ENCODE measurements at places on chromosomes 7 and 10.

GRCh38 chr10:26215396-26215934 is 1.1 kb upstream of the GAD2 start:
- DNase-seq = no peak

GRCh38 chr10:17729630-17730029 is 22.4 kb upstream of the TMEM236 start:
- peak; percentile 41 for DNase-seq

DNA sequence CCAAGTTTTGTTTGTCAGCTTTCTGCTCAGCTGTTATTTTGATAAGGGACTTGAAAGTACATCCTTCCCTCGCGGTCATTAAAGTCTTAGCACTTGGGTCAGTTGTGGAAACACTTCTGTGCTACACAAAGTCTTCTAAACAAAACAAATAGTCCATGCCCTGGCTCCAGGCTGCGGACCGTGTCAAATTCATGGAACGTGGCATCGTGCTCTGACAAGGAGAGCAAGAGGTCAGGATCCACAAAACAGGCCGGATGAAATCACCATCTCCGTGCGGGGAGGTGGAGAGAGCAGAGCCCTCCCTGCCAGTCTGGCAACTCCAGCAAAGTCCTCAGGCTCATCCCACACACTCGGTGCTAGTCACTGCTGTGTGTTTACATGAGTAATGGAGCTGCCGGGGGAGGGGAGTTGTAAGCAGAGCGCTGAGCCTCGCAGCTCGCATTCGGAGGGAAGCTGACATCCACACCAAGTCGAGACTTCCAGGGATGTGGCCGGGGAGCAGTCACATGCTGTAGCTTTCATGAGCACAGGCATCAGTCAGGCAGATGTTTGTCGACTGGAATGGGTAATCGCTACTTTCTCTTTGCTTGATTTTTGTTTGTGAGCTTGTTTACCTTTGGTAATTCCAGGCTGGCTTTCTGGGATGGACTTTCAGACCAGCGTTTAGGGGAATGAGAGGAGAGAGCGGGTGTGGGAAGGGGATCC is 147.6 kb downstream of the ARID5B start:
- DNase-seq = peak; percentile 98

GRCh38 chr7:6123843-6124242 is 92.7 kb downstream of the ANKRD61 start:
- DNase-seq = no peak

GRCh38 chr10:6478722-6479121 is 101.4 kb downstream of the PRKCQ start:
- no peak for DNase-seq

DNA sequence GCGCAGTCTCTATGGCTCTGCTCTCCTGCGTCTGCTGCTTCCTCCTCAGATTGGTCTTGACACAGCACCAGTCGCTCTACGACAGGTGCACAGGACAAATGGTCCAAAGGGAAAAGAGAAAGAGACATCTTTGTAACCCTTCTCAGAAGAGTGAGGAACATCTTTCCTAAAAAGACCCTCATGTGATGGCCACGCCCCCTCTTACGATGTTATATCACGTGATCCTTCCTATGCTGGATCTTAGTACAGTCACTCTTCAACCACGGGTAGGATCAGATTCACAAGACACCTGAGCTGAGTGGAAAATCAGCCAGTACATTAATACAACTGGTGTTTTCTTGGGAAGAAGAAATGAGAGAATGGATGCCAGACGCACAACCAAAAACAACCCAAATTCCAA is 262.2 kb upstream of the CELF2 start:
- no peak for DNase-seq

GRCh38 chr10:7532723-7533498 is 122.1 kb upstream of the SFMBT2 start:
- no peak for DNase-seq

DNA sequence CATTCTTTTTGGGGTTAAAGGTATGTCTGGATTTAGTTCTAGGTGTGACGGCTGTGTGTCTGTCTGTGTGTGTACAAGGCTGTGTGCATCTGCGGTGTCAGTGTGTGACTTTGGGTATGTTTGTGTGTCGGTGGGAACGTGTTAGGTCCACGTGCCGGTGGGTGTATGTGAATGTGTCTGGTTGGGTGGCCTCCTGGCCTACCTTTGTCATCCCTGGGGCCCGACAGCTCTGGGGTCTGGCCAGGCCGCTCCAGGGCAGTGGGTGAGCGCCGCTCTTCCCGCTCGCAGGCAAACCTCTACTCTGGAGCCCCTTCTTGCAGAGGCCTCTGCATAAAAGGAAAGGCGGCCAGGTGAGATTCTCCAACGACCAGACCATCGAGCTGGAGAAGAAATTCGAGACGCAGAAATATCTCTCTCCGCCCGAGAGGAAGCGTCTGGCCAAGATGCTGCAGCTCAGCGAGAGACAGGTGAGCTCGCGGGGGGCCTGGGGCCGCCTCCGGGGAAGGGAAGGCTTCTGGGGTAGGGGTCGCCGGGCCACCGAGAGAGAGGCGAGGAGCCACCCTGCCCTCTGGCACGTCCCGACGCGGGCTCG is 2.4 kb downstream of the HHEX start:
- no peak for DNase-seq

DNA sequence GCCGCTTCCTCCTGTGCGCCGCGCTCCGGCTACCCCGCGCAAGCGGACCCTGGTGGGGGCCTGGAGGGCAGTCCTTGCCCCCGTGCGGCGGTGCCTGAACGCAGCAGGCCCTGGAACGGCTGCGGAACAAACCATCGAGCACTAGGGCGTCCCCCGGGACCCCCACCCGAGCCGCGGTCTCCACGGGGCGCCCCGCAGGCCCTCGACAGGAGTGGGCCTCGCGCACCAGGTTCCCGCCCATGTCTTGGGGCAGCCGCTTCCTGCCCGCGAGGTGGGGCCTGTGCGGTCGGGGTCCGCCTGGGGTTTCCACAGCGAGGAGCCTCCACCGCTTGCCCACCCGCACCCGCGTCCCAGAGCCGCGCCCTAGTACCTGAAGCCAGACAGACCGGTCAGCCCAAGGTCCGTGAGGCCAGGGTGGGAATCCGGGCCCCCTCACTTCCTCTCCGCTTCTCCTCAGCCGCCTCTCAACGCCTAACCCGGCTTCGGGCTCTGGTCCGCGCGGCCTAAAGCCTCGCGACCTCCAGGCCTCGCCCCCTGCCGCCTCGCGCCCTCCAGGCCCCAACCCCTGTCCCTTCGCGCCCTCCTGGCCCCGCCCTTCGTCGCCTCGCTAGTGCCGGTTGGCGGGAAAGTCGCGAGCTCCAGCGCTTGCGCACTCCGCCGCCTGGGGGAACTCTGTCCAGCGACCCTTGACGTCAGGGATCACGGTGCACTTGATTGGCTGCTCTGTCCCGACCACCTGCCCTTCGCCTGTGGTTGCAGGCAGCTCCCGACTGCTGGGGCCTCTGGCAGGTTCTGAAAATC is 7.0 kb upstream of the GBX1 start:
- DNase-seq = no peak

DNA sequence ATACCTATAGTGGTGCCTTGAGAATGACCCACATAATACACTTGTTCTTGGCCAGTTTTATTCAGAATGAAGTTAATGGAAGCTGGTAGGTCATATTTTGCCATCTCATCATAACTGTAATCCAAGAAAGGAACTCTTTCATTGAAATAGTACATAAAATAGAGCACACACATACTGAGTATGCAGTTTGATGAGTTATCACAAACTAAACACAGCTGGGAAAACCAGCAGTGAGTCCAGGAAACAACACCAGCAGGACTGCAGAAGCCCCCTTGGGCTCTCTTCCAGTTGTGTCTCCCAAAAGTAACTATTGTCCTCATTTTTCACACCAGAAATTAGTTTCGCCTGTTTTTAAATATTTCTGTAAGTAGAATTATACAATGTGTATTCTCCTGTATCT is 19.8 kb upstream of the CH25H start:
- DNase-seq = no peak

DNA sequence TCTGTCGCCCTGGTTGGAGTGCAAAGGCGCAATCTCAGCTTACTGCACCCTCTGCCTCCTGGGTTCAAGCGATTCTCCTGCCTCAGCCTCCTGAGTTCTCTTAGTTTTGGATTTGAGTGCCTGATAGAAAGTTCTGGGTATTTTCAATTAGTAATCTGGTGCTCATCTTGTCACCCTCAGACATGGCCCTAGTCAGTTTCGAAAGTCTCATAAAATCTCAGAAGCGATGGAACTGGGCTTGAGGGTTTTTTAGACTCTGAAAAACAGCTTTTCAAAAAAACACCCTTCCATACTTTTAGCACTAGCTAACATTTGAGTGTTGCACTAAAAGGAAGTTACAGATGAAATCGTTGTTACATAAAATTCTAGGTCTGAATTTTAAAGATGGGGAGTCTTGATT is 9.4 kb upstream of the PIP4K2A start:
- no peak for DNase-seq

DNA sequence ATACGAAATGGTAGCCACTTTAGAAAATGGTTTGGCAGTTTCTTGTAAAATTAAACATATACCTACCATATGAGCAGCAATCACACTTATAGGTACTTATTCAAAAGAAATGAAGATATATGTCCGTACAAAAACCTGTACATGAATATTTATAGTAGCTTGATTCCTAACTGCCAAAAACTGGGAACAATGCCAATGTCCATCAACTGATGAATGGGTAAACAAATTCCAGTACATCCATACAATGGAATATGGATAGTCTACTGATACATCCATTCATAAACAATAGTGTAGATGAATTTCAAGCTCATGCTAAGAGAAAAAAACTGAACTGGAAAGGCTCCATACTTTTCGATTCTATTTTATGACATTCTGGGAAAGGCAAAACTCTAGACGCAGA is 68.5 kb downstream of the AGK start:
- DNase-seq = no peak

GRCh38 chr7:5266191-5267028 is 16.3 kb upstream of the SLC29A4 start:
- DNase-seq = no peak

DNA sequence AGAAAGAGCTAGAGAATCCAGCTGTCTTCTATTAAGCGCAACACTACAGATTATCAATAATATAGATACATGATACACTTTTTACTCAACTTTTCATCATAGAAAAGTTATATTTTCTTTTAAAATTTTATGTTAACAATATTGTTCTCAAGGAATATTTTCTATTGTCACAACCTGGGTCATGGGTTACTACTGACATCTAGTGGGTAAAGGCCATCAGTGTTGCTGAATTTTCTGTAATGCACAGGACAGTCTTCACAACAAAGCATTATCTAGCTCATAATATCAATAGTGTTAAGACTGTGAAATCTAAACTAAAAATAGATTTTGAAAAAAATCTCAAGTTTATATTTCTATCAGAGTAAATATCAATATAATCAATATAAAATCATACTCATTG is 209.8 kb downstream of the ZNF33B start:
- peak; percentile 20 for DNase-seq

DNA sequence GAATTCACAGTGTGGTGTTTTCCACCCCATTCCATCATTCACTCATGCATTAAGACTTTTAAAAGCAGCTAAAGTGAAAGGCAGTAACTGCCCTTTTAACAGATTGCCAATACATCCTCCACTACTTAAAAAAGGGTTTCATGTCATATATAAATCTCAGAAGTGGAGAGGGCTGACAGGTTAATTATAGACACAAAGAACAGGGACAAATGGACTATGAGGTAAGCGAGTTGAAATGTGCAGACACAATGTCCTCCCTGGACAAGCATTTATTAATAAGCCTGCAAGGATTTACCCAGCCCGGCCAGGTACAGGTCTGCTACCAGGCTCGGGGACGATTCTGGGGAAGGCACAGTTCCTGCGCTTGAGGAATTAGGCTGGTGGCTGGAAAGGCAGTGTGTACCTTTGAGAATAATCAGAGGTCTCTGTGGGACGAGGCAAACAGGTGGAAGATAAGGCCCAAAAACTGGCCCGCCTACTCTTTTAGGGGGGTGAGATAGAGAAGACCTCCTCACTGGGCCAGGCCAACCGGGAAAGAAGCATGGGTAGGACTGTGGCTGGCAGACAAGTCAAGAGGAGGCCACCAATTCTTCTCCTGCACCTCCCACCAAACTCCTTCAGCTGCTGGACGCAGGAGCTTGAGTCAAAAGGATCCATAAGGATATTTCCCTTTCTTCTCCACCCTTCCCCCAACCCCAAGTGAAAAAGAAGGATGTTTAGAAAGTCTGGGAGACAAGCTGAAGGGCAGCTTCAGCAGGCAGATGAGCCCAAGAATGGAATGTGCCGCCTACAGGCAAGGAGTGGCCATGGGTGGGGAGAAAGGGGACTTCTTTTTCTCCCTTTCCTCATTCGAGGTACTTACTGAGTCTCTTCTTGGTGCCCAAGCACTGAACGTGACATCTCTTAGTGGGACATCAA is 1.5 kb downstream of the PDLIM1 start:
- DNase-seq = peak; percentile 69

DNA sequence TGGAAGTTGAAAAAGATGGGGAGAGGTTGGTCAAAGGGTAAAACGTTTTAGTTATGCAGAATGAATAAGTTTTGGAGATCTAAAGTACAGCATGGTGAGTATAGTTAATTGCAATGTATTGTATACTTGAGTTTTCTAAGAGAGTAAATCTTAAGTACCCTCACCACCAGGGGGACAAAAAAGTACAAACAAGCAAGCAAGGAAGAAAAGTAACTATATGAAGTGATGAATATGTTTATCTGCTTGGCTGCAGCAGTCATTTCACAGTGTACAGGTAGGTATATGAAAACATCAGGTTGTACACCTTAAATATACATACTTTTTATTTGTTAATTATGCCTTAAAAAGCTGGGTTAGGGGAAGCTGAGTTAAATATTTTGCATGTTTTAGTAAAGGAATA is 157.3 kb downstream of the PCLO start:
- DNase-seq = peak; percentile 32

GRCh38 chr10:131112691-131113090 is 198.8 kb downstream of the TCERG1L start:
- DNase-seq = no peak

DNA sequence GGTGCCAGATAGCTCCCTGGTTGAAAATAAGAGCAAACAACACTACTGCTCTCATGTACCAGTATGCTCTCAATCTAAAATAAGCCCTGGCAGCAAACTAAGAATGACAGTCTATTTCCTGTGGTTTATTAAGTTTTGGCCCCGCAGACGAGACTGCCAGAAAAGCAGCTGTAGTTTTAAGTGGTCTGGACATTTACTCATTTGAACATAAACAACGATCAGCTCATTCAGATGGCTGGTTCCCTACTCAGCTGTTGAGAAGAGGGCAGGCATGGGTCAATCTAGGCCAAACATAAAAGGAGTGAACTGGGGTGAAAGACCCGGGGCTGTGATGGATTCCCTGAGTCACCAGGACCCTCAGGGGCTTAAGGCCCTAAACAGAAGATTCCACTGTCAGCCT is 4.5 kb downstream of the TRIL start:
- DNase-seq = no peak

DNA sequence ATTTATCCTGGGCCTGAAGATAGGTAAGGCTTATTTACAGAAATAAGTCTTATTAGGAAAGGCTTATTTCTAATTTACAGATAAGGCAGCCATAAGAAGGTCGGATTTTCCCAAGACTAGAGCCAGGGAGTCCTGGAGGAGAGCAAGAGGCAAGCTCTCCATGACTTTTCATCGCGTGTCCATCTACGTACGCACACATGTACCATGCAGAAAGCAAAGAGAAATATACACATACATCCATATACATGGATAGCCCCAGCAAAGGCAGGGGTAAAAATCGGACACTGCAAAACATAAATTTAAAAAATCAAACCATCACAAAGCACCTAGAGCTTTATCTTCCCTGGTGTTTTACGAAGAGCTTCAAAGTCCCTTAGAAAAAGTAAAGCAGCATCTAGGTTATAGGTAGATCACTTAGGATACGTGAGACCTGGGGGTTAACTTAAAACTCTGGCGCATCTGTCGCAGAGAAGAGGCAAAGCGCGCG is 25.8 kb upstream of the ZRANB1 start:
- DNase-seq = peak; percentile 28
